ENCODE measurements at places on chromosomes 3 and 15.

DNA sequence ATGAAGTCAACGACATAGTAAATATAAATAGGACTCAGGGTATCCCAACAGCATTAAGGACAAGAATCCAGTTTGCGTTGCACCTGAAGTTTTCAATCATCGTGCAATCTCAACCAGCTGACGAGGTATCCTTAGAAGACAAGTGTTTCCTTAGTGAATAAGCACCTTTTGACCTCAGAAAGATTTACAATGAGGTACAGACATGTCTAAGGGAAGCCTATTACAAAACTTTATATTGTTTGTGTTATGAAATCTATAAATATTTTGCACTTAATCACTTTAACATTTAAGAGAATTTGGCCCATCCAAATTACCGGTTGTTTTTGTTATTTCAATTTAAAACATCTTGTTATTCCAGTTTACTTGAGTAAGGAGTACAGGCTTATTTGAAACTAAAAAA lies 64.9 kb upstream of the PRICKLE2 start:
- DNase-seq, result no peak

- no peak for DNase-seq
These were observed 423.0 kb upstream of the THBS1 start for GRCh38 chr15:39157882-39158281.

- DNase-seq, result no peak
These were observed 43.6 kb downstream of the PIGB start for GRCh38 chr15:55362641-55363040.

DNA sequence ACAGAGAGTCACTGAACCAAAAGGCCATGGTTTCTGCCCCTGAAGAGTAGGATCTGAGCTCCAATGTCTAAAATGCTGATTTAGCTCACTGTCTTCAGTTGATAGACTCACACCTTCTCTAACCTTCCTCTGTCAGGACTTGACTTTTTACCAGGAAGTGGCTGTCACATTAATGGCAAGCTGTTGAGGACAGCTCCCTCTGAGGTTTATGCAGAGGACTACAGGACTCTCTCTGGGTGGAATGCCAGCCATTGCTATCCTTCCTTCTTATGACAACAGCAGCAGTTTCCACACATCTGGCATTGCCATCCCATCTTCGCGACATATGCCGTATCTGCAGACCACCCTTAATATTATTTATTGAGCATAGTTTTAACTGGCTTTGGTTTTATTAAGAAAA lies 103.8 kb upstream of the PRICKLE2 start:
- no peak for DNase-seq

- DNase-seq, result no peak
These were observed 89.0 kb upstream of the SLC4A7 start for GRCh38 chr3:27573138-27573537.

DNA sequence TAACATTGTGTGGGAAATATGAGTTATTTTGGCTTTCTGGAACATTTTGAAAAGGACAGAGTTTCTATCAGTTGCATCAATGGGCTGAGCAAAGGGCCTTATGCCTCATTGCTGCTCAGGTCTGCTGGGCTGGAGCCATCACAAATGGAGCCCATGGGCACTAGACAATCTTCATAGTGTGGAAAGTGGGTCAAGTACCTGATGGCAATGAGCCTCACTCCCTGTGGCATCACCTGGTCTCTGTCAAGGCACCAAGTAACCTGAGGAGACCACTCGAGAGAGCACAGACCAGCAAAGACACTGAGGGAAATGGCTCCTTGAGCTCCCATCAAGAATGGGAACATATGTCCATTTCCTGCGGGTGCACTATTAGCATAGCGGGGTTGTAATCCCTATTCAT lies 96.7 kb upstream of the PPP2R3A start:
- DNase-seq, result no peak

- peak; percentile 38 for DNase-seq
These were observed 136.4 kb upstream of the GOLGA6L4 start for GRCh38 chr15:84099181-84099580.

DNA sequence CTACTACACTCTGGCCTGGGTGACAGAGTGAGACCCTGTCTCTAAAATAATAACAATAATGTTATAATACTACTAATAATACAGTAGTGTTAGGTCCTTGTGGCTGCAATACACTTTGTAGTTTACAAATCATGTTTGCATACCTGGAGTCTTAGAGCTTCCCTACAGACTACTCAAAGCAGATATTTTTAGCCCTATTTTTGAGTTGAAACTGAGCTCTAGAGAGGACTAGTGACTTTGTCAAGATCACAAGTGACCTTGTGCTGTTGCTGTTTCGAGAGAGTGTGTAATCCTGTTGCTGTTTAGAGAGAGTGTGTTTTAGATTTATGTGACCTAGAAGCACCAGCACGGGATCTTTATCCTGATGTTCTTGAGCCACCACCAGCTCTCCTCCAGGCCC lies 105.3 kb upstream of the RNU6-1 start:
- no peak for DNase-seq

- no peak for DNase-seq
These were observed 28.7 kb upstream of the HCN4 start for GRCh38 chr15:73397461-73397860.

DNA sequence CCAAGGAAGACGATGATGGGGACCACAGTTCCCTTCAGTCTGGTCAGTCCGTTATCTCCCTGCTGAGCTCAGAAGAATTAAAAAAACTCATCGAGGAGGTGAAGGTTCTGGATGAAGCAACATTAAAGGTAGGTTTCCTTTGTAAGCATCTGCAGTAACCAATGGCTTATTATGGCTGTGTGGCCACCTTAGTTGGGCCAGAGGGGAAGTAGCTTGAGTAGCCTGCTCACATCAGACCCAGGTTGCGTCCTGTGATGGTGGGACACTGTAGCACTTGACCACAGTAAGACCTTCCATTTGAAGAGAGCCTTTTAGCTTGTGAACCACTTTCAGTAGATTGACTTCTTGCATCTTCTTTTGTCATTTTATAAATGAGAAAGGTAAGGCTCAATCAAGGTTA lies 22.6 kb downstream of the STARD5 start:
- DNase-seq, result no peak

GRCh38 chr3:172287937-172288477 lies 160.2 kb downstream of the GHSR start:
- no peak for DNase-seq

DNA sequence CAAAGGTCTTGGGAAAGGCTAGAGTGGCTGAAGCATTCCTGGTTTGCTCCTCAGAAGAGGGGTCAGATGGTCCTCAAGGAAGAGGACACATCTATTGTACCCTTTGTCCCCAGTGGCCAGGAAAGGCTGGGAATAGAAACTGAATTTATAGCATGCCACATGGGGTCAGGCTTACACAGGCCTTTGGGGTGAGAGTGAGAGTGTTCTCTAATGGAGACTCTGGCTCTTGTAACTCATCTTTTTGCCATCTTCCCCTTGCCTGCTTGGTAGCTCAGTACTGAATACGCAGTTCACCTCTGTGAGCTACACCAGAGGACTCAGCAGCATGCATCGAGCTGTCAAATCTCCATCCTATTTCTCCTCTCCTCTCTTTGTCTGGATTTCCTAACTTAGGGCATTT lies 87.5 kb downstream of the ATP2B2 start:
- no peak for DNase-seq

DNA sequence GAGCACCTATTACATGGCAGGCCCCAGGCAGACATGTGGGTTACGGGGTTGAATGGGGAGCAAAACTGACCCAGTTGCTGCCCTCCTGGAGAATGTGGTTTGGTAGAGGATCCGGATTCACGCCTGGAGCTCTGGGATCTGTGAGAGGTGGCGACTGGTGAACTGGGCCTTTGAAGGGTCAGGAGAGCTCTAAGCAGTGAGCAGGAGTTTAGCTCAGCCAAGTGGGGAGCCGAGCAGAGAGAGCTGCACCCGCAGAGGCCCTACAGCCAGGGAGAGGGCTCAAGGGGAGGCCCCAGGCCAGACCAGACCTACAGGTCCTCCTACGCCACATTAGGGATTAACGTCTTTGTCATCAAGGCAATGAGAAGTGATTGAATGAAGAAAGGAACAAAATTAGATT lies 179.8 kb upstream of the TLE3 start:
- DNase-seq, result no peak

DNA sequence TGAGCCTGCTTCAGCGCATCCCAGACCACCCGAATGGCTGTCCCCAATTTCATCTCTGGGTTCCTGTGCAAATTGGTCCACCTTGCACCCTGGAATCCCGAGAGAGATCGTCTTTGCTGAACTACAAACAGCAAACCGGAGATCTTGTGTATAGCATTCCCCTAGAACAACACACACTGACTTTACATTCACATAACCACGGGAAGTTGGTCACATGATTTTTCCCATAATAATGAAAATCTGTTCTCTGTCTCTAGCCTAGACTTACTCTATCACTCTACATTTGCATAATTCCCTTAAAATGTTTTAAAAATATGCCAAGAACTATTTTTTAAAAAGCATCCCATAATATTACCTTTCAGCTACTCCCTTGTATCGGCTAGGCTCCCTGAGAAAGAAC lies 34.6 kb downstream of the CTSH start:
- no peak for DNase-seq

DNA sequence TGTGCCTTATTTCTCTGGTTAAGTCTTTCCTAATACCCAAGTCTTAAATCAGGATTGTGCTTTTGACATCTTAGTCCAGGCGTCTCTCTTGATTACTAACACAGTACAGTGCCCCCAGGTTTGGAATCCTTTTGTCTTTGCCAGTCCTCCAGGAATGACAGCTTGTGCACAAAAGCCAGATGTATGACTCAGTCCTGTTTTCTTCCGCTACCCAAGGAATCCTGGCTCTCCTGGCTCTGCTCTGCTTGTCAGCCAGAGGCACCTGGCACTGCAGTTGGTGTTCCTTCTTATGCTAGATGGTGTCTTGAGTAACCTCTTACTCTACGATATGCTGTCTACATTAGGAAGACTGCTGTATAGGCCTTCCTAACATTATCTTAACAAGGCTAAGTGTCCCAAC lies 728.2 kb upstream of the NECTIN3 start:
- peak; percentile 42 for DNase-seq

- peak; percentile 48 for DNase-seq
These were observed 634 bp downstream of the MINDY2 start for GRCh38 chr15:58771621-58772250.

- no peak for DNase-seq
These were observed 141.6 kb upstream of the SLC2A2 start for GRCh38 chr3:171168086-171168485.

- no peak for DNase-seq
These were observed 13.8 kb downstream of the EFCC1 start for GRCh38 chr3:129014793-129015345.

DNA sequence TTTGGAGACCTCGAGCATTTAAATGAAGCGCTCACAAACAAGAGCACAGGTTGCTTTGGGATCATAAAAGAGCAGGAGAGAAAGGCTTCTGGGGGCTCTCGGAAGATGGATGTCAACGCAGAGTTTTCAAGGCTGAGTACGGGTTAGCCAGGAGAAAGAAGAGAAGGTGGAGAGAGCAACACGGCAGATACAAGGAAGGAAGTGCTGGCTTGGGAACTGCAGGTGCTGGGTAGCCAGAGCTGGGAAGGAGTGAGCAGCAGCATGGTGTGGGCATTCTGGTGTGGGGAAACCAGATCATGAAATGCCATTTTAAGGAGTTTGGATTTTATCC lies 580 bp upstream of the RUBCN start:
- no peak for DNase-seq

DNA sequence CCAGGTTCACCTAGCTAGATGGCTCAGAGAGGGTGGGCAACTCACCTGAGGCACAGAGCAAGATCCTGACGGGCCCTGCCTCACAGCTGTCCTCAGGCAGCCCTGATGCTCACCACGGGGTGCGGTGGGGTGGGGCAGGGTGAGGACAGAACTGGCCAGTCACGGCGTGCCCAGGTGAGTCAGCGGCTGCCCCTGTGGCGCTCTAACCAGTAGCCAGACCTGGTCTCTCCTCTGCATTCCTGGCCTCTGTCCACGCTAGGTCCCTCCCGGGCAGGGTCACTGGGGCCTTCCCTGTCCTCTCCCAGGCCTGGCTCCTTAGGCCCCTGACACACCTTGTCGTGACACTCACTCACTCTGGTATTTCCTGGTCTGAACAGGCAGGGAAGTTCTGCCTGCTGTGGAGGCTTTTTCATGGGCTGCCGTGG lies 901 bp downstream of the ALS2CL start:
- no peak for DNase-seq

DNA sequence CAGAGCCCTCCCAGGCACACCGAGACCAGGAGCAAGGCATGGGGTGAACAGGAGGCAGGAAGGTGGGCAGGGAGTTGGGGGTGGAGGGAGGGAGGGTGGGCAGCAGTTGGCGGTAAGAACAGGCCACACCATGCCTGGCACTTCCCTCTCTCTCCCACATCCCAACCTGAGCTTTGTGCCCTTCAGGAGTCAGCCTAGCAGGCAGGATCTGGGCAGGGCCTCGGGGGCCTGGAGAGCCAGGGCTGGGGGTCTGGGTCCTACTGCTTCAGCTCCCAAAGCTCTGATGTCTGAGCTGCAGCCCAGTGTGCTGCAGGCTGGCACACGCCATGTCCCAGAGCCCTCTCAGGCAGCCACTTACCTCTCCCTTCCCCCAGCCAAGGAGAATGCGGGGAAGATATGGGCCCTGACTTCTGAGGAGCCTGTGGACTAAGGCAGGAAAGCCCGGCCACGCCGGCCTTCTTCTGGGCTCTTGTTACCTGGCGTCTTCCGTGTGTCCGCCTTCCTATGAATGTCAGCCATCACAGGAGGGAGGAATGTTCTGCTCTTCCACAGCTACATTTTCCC lies 2.9 kb upstream of the MYL3 start:
- no peak for DNase-seq

DNA sequence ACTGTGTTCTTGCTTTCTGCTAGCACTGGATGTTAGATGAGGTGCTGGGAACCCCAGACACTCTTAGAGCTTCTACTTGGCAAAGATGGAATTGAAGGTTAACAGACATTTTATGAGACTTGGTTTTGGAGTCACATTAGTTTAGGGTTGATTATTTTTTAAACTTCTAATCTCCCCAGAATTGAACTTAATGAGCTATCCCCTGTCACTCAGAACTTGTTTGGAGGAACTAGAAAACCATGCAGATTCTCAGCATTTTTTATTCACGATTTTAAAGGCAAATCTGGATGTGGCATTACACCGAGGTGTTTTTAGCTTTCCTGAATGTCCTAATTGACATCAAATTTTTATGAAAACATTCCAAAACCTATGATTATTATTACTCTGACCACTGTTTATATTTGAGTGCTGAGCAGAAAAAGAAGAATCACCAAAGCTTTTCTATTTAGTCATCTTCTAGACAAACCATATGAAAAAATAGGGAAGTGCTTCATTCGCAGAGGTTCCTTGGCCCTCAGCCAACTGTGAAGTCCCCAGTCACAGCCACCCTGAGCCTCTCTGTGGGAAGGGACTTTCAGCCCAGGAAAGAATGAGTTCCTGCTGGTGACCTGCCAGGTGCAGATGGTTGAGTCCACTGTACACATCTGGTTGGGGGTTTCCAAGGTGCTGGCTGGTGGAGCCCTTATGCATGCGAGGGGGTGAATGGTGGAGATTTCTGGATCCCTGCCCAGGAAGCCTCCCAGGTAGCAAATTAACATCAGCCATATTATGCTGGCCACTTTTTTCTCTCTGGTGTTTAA lies 196.0 kb upstream of the TOPAZ1 start:
- no peak for DNase-seq

DNA sequence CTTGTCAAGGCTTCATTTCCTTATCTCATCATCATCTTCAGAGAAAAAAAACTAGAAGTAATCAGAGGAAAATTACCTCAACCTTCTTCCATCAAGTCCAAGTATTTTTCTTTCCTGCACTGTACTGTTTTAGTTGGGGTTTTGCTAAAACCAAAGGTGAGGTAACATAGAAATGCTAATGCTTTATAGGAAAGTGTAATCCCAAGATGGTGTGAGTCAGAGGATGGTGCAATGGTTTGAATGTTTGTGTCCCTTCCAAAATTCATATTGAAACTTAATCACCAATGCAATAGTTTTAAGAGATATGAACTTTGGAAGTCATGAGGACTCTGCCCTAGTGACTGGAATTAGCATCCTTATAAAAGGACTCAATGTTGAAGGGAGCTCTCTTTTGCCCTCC lies 79.5 kb downstream of the KBTBD8 start:
- no peak for DNase-seq
